ENCODE measurements at places on chromosomes 7 and 10.

DNA sequence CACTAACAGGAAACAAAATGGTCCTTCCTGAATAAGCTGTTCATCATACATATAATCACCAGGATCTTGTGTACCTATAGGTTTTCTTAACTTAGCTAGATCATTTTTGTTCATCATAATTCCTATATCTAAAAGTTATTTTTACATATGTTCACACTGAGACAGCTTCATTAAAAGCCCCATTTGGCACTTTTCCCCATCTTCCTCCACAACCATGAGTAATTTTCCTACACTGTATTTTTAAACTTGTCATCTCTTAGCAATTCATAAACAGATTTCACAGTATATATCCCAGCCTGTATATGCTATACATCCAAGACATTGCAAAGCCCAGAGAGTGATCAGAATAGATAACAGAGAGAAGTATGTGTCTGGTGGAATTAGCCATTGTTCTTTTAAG is 28.3 kb downstream of the ZNF365 start:
- DNase-seq, result no peak

GRCh38 chr10:119872860-119873681 is 428 bp upstream of the MCMBP start:
- peak; percentile 78 for DNase-seq

GRCh38 chr7:1022801-1023465 is 21.4 kb upstream of the GPR146 start:
- no peak for DNase-seq

- DNase-seq, result no peak
Measured at GRCh38 chr10:13719425-13719824, 132.7 kb downstream of the PRPF18 start.

GRCh38 chr10:30755441-30755953 is 125.9 kb upstream of the LYZL2 start:
- DNase-seq, result no peak

- no peak for DNase-seq
Measured at GRCh38 chr10:24821986-24822385, 98.3 kb upstream of the ARHGAP21 start.

DNA sequence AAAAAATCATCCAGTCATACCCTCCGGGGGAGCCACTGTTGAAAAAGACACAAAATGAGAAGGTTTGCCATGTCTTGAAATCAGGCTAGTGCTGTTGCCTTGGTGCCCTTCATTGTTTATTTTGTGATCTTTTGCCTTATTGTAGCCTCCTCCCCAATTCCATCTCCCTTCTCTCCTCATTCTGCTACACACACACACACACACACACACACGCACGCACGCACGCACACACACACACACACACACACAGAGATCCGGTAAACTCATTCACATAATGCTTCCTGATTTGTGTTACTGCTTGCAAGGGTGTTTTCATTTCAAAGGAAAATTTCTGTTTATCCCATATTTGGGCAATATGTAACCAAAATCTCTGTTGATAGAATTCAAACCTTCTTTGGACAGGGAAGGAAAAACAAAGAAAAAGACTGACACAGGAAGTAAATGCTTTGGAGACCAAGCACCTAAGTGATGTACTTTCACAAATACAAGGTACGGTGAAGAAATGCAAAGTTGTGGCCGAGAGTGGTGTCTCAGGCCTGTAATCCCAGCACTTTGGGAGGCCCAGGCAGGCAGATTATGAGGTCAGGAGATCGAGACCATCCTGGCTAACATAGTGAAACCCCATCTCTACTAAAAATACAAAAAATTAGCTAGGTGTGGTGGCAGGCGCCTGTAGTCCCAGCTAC is 141.1 kb upstream of the CDK13 start:
- no peak for DNase-seq

- DNase-seq, result no peak
Measured at GRCh38 chr7:4072161-4072925, 609.8 kb upstream of the FOXK1 start.

DNA sequence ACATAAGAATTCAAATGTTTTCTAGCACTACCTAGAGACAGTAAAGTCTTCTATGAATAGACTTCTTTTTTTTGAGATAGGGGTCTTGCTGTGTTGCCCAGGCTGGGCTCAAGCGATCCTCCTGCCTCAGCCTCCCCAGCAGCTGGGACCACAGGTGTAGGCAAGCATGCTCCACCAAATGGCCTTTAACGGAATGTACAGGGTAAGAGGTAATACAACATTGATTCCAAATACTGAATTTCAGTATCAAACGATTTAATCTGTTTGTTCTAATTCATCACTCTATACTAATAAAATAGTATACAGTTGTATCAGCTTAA is 55.8 kb upstream of the NCAPG2 start:
- DNase-seq, result no peak

DNA sequence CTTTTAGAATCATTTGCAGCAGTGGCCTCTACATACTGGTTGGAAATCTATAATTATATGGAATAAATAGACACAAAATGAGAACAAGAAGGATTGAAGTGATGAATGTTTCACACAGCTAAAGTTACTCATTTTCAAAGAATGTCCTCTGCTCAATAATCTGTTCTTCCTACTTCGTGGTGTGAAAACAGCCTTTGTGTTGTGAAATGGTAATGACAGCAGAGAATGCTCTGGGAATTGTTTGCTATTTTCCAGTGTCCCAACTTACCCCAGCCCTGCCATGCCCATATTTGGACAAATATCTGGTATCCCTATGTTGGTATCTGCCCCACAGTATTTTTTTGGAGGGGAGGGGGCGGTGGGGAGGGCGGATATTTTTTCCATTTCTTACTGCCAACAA is 130.4 kb downstream of the GLI3 start:
- DNase-seq, result no peak

DNA sequence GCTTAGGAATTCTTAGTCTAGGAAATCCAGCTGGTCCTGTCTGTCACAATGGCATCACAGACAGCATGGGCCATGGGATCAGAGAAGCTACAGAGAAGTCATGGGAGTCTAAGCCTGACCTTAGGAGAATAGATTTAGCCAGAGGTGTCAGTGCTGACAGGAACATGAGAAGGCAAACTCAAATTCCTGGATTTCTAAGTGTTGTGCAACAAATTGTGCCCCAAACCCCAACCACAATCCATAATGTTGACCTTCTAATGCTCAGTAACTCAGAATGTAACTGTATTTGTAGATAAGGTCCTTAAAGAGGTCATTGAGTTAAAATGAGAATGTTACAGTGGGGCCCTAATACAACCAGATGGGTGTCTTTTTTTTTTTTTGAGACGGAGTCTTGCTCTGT is 95.9 kb upstream of the RHOBTB1 start:
- no peak for DNase-seq

DNA sequence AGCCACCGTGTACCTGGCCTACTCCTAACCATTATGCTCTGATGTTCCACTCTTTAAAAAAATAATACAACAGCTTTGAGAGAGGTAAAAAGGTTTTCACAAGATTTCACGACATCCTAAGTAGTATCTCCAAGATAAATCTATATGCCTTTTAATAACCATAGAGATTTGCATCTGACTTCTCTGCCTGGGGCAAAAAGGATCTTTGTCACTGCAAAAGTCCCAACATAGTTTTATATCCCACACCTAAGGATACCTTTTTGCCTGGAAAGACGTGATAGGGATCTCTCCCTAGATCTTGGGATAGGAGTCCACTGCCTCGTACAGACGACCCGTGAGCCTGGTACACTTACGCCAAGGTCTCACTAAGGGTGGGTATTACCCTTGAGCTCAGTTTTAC is 31.4 kb upstream of the SVIL start:
- no peak for DNase-seq

DNA sequence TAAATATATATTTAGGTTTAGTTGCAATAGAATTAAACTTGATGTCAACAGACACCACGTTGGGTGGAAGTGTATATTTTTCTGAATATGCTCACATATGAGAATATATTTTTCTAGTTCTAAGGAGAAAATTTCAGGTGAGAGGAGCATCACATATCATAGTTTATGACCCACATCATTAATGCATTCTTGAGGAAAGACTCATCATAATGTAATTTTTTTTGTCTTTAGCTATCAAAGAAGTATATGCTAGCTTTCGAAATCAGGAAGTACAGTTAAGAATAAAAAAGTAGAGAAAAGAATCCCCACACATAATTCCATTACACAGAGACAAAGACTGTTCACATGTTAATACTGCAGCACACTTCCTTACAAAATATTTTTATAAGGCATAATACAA is 30.4 kb downstream of the A1CF start:
- DNase-seq, result no peak

DNA sequence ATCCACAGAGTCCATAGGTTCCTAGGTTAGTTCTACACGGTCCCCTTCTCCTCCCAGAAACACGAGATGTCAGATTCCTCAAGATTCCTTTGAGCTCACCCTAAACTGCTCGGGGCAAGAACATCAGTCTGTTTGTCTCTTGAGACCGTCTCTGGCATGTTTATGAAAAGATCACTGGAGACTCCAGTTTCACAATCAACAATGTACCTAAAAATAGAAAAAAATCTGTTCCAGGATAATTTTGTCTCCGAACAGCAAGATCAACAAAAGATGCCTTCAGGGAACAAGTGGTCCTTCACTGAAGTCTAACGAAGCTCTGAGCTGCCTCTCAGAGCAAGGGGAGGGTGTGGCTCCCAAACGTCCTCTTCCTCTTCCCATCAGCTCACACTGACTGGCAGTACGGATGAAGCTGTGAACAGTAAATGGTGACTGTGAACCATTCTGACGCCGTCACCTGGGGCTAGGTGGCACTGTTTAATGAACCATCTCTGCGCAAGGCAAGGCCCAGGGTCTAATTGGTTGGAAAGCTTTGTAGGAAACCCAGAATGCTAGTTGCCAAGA is 156.2 kb upstream of the LYZL1 start:
- no peak for DNase-seq

- no peak for DNase-seq
Measured at GRCh38 chr7:130973637-130974036, 239.6 kb upstream of the KLF14 start.

- DNase-seq, result no peak
Measured at GRCh38 chr10:93598157-93598556, 2.9 kb downstream of the RBP4 start.

GRCh38 chr10:94091649-94092048 is 97.9 kb downstream of the PLCE1 start:
- DNase-seq, result no peak

DNA sequence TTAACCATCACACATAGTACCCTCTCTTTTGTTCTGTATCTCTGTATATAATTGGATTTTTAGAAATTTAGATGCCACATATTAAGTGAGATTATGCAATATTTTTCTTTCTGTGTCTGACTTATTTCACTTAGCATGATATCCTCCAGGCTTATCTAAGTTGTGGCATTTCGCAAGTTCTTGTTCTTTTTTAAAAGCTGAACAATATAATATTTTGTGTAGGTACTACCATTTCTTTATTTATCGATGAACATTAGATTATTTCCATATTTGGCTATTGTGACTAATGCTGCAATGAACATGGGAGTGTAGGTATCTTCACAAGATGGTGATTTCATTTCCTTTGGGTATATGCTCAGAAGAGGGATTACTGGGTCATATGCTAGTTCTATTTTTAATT is 295.0 kb downstream of the SUGCT start:
- DNase-seq, result no peak

- DNase-seq, result no peak
Measured at GRCh38 chr7:20945451-20945850, 158.8 kb upstream of the SP8 start.

DNA sequence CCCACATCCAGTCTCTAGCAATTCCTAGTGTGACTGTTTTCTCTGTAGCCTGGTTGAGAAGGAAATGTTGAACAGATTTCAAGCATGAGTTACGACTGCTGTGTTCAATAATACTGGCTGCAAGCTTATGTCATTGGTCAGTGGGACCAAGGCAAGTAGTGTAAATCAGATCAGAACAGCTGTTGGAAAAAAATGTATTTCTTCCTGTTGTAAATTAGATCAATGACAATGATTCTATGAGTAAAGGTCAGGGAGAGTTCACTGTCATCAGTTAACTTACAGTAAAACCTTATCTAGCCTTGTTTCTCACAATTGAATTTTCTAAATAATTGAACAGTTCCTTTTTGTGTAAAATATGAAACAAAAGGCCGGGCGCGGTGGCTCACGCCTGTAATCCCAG is 6.7 kb downstream of the OTUD1 start:
- DNase-seq, result no peak

DNA sequence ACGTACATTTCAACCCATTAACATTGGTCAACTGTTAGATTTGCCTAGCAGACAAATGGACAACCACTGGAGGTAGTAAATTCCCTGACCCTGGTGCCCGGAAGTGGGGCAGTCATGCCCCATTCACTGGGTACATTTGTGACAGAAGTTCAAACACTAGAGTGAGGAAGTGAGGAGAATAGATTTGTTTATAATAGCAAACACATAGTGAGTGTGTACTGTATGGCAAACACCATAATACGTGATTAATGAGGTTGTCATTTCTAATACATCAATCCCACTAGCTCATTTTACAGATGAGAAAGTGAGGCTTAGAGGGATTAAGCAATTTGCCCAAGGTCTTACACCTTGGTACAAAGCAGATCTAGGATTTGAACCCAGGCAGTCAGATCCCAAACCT is 181.9 kb upstream of the MKLN1 start:
- DNase-seq, result no peak

- DNase-seq, result no peak
Measured at GRCh38 chr10:71486484-71487114, 89.9 kb downstream of the CDH23 start.

- no peak for DNase-seq
Measured at GRCh38 chr7:131285556-131285955, 42.1 kb upstream of the MKLN1 start.

- DNase-seq, result no peak
Measured at GRCh38 chr7:90216080-90216674, 4.6 kb downstream of the STEAP2 start.

DNA sequence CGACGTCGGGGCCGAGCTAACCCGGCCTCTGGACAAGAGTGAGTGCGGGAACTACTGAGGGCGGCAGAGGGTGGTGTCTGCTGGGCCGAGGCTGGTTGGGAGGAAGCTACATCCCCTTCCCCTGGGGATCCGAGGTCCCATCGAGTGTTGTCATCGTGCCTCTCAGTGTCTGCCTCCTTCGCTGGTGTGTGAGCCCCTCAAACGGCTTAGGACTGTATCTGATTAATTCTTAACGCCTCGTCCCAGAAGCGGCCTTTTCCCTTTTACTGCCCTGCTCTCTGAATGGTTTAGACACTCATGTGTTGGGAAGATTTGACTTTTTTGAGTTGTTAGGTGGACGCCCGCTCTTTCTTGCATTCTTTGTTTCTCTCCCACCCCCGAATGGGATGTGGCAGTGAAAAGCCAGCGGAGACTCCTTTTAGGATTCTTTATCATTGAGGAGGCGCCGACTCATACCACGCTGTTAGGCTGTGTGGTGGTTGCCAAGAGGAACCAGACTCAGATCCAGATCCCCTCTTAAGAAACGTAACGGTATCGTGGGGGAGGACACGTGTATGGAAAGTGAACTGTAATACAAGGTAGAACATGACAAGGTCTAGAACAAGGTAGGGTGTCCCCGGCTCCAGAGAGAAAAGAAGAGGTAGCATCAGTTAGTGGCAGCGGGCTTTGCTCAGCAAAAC is 631 bp downstream of the SUPV3L1 start:
- no peak for DNase-seq
